ENCODE measurements at places on chromosomes 6 and 20.
A peak's percentile ranks its signal among the peaks of the same experiment; 100 is the strongest.

GRCh38 chr6:44828780-44829179, 441.3 kb downstream of the CDC5L start:
- DNase-seq, result no peak

DNA sequence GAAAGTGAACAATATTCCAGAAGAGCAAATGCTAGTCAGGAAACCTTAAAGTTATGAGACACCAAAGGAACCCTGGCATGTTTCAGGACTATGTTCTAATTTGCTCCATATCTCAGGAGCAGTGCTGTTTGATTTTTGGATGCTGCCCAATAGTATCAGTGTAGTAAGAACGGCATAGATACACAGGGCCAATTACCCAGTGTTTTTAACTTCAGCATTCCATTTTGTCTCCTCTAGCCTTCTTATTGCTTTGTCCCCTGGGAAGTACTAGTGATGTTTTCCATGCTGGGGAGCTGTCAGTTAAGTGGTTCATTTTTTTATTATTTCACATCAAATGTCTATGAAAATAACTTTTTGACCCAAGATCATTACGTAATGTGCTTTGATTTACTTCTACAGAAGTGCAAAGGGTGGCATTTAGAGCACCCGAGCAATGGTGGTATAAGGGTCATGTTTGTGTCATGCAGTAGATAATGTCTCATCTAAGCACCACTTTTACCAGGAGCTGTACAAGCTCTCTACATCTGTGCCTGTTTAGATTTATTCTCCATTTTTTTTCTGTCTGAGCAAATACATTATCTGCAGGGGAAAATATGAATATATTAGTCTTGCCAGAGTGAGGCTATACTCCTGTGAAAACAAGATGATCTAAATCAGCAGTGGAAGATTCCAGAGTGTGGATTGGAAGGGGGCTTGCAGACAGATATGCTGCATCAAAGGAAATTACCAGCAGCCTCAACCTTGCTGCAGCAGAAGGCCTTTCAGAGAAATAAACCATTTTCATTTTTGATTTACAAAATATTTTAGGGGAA, 198.8 kb upstream of the OPRM1 start:
- no peak for DNase-seq

GRCh38 chr20:13349235-13349604, 128.1 kb downstream of the ISM1 start:
- DNase-seq, result no peak

GRCh38 chr6:30411515-30412207, 66.7 kb downstream of the RPP21 start:
- peak; percentile 54 for DNase-seq

DNA sequence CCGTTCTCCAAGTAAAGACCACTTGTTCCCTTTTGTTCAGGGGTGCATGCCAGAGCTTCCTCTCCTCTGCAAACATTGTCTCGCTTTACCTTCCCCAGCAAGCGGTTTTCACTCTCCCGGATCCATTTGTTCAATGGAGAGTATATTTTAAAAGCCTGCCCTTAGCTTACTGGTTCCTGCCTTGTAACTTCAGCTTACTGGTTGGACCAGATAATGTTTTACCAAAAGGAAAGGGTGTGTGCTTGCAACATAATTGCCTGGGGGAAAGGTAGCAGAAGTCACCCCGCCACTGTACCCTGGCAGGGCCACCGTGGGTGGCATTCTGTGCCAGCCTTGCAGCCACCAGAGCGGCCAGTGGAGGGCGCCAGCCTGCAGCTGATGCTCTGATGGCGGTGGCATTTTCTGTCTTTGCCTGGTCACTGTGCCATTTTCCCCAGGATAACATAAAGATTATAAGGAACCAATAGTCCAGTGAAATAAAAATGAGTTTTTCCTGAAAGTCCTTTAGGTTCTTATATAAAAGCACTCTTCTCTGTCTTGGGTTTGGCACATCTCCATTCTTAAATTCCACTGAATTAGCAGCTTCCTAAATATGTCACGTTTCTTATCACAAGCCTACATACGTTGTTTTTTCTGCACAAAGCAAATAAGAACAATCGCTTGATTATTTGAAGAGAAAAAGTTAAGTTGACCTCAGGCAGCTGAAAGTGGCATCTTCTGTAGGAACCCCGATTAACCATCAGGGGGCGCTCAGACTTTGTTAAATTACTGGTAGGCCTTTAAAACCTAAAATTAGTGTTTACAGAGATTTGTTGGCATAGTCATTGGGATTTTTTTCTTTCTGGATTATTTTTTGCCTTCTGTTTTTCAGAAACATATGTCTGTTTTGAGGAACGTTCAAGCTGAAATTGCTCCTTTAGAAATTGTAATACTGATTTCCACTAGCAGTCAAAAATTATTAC, 67.4 kb upstream of the XRN2 start:
- peak; percentile 54 for DNase-seq

GRCh38 chr6:110781522-110782214, 33.6 kb downstream of the CDK19 start:
- peak; percentile 11 for DNase-seq

DNA sequence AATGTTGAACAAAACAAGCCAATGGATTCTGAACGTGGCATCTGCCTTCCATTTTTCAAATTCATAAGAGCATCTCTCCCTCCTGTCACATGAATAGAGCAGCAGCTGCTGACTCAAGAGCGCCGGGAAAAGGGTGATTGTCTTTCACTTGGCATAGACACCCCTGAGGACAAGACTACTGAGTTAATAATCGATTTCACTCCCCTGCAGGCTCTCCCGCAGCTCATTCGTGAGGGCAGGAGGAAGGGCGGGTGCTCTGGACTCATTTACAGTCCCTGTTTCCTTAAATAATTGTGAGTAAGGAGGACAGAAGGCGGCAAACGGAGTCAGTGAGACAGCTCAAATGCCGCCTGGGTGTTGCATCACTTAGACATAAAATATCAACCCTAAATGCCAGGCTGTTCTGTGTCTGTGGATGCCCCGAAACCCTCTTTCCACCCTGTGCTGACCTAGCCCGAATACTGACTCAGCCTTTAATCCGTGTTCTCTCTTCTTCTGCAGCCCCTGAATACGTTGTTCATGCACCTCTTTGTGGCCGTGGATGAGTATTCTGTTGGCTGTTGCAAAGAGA, 21.6 kb downstream of the CFAP61 start:
- DNase-seq, result no peak

- no peak for DNase-seq
Measured at GRCh38 chr6:140594806-140595128, 1220.3 kb upstream of the CITED2 start.

DNA sequence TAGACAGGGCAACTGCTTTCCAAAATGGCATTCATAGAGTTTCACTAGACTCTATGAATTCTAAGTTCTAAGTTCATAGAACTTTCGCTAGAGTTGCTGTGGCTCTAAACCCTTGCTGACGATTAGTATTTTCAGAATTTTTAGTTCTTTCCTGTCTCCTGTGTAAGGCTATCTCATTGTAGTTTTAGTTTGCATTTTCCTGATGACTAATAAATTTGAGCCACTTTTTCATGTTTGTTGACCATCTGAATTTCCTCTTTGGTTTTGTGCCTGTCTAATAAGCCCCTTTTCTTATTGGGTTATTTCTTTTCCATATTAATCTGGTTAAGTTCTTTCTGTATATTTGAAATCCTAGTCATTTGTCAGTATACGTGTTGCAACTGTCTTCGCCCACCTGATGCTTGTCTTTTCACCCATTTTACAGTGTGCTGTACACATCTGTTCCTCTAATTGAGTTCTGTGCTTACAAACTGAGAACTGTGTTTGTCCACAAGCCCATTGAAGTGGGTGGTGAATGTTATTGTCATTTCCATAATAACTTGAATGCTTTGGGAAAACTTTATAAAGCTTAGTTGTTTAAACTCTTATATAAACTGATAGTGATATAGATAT, 177.7 kb upstream of the CDYL start:
- no peak for DNase-seq

GRCh38 chr6:85641522-85641896, 1.2 kb downstream of the SYNCRIP start:
- no peak for DNase-seq

GRCh38 chr20:17875106-17875980, 93.3 kb downstream of the SNX5 start:
- no peak for DNase-seq

- no peak for DNase-seq
Measured at GRCh38 chr6:163419413-163420288, 5.1 kb downstream of the QKI start.

GRCh38 chr6:112087916-112088315, 525 bp downstream of the FAM229B start:
- DNase-seq, result no peak

DNA sequence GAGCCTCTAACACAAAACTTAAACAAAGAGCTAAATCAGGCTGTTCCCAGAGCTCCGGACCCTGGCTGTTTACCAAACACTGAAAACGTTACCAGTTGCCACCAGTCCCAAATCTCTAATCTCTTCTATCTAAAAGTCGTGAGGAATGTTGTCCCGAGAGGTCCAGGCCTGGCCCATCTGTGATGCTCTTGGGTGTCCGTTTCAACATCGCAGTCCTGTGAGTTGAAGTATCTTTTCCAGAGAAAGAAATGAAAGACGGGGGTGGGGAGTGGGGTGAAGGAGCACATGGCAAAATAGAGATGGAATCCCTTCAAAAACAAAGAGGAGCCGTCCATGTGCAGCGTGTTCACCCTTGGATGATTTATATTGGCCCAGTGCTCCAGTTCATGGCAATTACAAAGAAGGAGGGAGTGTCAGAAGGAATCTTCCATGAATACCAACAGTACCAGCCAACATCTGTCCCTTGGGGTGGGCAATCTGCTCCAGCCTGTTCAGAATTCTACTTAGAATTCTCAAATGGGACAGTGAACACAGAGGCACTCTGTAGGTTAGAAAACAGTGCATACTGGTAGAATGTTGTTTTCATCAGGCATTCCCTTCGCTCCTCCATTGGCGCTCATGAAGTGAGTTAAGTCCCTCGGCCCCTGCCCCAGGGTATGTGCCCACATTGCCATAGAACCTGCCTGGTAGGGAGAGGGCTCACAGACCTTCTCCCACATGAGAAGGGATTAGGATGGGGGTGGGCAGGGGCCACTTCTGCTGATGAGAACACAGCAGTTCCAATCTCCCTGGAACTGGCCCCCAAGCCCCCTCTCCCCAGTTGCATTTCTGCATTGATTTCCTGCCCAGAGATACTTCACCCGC, 112.1 kb downstream of the LY86 start:
- no peak for DNase-seq

GRCh38 chr6:105786449-105786848, 299.7 kb upstream of the PRDM1 start:
- no peak for DNase-seq

DNA sequence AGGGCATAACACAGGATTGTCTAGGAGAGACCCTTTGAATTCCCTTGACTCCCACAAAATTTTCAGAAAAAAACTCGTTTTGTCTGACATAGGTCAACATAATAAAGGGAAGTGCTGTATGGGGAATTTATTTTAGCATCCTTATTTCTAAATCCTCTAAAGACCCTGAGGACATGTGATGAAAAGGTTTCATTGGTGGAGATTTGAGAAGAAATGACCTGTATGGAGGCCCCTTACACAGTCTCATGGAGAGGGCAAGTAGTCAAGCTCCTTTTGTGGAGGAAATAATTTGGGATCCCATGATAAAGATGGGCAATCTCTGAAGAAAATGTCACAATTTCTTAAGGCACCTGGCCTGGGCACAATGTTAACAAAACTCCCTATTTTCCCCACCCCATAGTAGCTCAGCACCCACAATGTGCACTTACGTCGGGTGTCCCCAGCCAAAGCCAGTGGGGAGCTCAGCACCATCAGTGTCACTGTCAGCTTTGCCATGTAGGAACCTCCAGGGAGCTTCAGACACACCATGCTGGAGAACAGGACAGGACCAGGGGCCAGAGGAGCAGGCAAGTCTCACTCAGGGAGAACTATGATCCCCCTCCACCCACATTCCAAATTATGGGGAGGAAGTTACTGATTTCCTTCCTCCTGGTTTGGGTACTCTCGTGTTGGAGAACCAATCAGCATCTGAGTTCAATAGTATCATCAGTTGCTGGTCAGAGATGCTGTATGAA, at the start of gene HLA-DRB5:
TSS of gene HLA-DRB5 (minus strand) at position 591 of the 734 bp plus-strand sequence. CDS start at position 528, 63 bp downstream.
- DNase-seq, result no peak

DNA sequence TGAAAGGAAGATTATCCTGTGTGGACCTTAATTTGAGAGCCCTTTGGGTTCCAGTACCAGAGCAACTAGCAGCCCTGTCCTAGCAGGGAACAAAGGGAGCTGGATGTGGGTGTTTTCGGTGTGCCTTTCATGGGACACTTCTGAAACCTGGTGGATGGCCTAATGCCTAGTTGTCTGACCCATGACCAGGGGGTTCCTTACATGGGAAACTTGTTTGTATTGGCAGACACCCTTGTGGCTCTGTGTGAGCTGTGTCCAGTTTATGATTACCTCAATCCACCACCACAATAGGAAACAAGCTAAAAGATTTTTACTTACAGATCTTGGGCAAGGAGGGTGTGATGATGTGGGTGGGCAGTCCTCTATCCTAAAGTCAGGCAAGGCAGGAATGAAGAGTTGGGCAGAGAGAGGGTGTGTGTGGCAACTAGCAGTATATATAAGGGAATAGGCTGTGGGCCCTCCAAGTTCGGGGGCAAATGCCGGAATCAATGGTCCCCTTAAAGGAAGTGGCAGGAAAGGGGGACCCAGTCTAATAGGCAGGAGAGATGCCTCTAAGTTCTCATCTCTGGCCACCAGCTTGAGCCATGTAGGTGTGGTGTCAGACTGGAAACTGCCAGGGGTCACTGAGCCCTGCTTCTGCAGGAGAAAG, 264.6 kb downstream of the QKI start:
- no peak for DNase-seq

DNA sequence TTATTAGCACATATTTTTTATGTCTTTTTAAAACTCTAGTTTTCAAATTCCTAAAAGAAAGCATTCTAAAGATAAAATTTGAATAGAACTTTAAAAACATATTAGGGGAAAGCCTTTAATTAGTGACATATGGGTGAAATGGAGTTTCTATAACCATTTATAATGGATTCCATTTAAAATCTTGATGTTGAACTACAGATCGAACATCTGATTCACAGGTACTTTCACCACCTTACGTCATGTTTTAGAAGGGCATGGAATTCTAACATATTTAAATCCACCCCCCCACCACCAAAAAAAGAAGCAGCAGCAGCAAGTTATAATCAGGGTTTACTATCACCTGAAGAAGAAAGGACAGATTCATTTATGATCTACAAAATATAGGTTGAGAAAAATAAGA, 298.4 kb downstream of the SMOC2 start:
- DNase-seq, result no peak

GRCh38 chr6:29626948-29627754, 5.8 kb downstream of the GABBR1 start:
- no peak for DNase-seq

- DNase-seq, result no peak
Measured at GRCh38 chr6:12818324-12818723, 101.8 kb downstream of the PHACTR1 start.

DNA sequence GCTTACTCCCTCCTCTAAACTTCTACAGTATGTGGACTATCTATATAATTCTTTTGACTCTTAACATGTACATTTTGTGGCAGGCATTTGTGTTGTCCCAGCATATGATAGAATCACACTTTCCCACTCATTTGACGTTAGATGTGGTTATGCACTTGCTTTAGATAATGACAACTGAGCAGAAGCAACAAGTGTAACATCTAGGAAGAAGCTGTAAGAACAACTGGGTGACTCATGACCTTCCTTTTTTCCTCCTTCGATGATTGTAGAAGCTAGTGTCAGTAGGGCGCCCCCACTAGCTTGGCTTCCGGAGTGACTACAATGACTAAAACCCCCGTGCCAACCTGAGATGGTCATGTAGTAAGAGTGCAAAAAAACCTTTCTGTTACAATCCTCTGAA, 74.6 kb upstream of the CEP85L start:
- DNase-seq, result peak; percentile 61
